ENCODE measurements at places on chromosomes 3 and 15.
A peak's percentile ranks its signal among the peaks of the same experiment; 100 is the strongest.

DNA sequence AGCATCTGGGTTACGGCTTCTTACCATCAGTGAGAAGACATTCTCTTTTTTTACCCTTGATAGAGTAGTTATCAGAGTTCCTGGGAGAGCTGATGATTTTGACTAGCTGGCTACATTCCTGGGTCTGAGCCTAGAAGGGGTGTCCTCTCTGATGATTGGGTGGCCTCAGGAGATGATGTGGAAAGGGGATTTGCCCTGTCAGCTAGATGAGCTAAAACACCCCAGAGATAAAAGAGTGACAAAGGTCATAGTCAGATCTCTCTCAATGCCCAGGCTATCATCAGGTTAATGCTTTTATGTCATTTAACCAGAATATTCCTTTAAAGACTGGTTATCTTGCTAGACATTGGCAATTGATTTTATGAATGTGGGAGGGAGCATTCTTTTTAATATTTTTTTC, 130.2 kb downstream of the KCNAB1 start:
- DNase-seq = no peak

- no peak for DNase-seq
Observed at GRCh38 chr3:179272385-179272784, 21.5 kb upstream of the KCNMB3 start.

DNA sequence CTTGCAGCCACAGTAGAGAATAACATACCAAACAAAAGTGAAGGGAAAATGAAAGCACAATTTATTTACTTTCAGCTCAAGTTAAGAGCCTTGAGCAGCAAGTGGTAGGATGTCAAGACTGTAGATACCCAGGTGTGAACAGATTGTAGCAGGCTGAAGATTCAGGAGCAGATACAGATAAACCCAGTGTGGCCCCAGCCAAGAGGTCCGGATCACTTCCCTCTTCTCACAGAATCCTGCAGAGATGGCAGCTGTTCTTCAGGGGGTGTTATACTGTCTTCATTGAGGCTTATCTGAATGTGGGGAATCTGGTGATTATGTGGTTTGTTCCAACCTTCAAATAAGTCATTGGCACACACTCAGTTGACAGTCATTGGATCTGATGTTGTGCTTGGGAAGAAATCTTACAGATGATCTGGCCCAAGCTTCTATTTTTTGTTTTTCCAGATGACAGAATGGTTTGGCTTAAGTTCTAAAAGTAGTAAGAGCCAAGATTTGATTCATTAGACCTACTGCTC, 2.2 kb downstream of the STARD9 start:
- DNase-seq = peak; percentile 29

GRCh38 chr3:54349231-54349652, 226.9 kb downstream of the CACNA2D3 start:
- DNase-seq = no peak

DNA sequence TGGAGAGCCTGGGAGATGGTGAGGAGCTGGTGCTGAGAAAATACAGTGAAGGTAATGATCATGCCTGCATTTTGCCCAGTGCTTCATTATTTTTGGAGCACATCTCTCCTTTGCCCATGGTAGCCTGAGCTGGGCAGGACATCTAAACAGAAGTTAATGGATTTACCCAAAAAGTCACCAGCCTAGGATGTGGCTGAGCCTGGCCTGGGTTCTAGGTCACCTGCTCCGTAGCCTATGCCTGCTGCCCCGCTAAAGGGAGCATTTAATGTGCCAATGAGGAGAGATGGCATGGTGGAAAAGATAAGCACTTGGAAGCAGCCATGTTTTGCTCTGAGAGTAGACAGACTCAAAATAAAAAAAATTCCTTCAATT, 41.8 kb upstream of the RHO start:
- no peak for DNase-seq
